Activated naive CD8-positive, alpha-beta T cell treated with anti-CD3 and anti-CD28 coated beads, Interleukin-2, amount 50 U/mL, for 24 hours (primary cell): ENCODE measurements at places on chromosomes 5 and 9.

DNA sequence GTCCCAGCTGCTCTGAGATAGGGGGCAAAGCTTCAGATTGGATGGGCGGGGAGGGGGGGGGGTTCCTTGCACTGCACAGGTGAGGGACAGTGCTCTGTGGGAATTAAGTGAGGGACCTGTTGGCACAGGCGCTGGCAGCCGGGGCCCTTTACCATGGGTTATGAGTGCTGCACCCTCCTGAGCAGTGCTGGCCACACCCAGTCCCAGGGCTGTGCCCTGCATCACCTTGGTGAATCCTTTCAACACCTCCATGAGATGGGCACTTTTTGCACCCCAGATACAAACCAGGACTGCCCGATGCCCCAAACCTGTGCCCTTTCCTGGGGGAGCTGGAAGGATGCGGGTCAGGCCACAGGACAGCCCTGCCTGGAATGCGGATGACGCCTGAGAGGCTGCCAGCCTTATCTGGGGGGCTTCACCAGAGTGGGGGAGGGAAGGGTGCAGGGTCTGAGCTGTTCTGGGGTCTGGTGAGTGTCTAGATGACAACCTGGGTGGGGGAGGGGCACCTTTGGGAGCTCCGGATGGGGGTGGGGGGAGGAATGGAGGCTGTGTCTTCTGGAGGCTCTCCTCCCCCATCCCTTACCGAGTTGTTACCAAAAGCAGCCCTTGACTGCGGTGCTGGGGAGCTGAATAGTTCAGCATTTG, 5.2 kb downstream of the CRB2 start:
- no peak for DNase-seq

DNA sequence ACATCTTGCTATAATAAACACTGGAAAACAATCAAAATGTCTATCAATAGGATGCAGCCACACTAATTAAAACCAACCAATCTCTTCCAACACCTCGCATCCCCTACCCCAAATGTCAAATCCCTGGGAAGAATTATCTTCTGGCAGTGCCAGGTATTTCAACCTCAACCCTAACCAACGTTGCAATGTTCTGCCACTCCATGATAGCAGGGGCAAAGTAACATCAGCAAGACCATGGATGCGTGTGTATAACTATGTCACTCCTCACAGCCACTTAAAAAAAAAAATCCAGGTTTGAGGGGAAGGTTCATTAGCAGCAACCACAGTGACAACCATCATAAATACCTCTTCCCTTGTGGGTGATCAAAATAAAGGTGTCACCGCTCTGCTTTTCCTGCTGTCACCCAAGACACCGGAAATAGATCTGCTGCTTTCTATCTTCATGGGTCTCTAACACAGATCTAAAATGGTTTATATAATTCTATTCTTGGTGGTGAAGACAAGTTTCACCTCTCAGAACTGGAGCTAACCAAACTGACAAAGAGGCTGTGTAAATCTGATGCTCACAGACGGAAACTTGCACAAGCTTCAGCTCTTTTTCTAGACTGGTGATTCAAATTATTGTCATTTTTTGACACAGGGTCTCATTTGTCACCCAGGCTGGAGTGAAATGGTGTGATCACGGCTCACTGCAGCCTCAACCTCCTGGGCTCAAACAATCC, 9.9 kb downstream of the HSPA9 start:
- DNase-seq: no peak

- no peak for DNase-seq
Observed at GRCh38 chr5:141807329-141807728, 70.9 kb downstream of the PCDH1 start.

DNA sequence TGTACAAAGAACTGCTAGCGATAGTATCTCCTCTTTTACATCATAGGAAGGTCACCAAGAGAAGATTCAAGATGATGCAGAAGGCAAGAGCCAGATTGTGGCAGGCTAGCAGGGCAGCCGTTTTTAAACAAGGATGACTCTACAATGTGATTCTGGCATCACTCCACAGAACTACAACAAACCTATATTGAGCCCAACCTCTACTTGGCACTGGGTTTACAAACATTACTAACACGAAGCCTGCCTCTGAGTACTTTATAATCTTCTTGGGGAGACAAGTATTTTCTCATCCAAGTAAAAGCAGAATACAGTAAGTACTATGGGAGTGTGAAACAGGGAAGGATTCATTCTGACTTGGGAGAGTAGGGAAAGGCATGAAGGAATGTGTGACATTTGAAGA, 448.6 kb downstream of the ZNF608 start:
- DNase-seq: no peak

DNA sequence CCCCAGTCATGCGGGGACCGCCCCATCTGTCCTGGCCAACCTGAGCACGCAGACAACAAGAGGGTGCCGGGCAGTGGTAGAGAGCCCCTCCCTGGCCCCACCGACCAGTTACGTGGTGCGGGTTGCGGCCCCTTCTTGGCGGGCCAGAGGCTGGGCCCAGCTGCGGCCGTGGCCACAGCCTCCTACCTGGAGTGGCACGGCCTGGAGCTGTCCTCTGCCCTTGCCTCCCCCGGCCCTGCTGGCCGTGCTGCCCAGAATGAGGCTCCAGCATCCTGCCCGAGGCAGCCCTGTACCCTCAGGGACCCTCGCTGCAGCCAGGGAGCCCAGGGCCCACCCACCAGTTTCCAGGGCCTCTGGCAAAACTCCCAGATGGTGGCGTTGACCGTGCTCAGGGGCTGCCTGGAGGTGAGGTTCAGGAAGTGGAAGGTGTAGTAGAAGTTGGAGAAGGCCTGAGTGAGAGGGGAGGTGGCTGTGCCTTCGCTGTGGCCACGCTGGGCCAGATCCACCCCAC, 5.7 kb downstream of the ENTPD8 start:
- no peak for DNase-seq

GRCh38 chr5:171128136-171128535, 180.9 kb upstream of the TLX3 start:
- no peak for DNase-seq

DNA sequence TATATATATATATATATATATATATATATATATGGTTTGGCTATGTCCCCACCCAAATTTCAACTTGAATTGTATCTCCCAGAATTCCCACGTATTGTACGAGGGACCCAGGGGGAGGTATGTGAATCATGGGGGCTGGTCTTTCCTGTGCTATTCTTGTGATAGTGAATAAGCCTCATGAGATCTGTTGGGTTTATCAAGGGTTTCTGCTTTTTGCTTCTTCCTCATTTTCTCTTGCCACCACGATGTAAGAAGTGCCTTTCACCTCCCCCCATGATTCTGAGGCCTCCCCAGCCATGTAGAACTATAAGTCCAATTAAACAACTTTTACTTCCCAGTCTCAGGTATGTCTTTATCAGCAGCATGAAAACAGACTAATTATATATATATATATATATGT, 52.3 kb upstream of the ADAMTS2 start:
- DNase-seq: no peak

- DNase-seq: no peak
Observed at GRCh38 chr5:90640484-90641059, 82.0 kb downstream of the ADGRV1 start.

- DNase-seq: no peak
Observed at GRCh38 chr5:67644221-67644920, 447.8 kb upstream of the CD180 start.

DNA sequence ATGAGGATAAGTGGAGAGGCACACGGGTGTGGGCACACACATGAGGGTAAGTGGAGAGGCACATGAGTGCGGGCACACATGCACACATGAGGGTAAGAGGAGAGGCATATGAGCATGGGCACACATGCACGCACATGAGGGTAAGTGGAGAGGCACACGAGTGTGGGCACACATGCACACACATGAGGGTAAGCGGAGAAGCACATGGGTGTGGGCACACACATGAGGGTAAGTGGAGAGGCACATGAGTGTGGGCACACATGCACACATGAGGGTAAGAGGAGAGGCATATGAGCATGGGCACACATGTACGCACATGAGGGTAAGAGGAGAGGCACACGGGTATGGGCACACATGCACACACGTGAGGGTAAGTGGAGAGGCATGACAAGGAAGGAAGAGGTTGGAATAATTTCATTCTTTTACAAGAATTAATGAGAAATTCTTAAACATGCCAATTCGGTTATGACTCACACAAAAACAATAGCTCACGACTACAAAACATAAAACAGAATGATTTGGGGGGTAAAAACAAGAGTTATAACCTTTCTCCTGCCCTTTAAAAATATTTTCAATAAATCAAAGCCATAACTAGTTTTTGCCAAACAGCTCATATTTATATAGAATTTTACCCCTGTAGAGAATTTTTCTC, 67.5 kb downstream of the APBA1 start:
- no peak for DNase-seq

DNA sequence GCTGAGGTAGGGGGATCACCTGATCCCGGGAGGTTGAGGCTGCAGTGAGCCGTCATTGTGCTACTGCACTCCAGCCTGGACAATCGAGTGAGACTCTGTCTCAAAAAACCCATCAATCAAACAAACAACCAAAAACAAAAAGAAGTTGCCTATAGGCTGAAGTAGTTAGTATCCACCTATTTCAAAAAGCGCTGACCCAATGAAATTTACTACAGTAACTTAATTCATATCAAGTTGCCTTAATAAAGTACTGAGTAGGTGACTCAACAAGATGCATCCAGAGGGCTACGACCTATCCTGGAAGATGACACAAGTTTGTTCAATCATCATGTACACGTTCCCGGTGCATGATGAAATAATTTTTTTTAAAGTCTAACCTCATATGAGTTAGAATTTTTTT, 648.6 kb upstream of the DMAC1 start:
- DNase-seq: no peak

- no peak for DNase-seq
Observed at GRCh38 chr5:108727236-108727650, 20.5 kb upstream of the FER start.

GRCh38 chr9:114641967-114642366, 15.6 kb downstream of the TEX53 start:
- DNase-seq: no peak

DNA sequence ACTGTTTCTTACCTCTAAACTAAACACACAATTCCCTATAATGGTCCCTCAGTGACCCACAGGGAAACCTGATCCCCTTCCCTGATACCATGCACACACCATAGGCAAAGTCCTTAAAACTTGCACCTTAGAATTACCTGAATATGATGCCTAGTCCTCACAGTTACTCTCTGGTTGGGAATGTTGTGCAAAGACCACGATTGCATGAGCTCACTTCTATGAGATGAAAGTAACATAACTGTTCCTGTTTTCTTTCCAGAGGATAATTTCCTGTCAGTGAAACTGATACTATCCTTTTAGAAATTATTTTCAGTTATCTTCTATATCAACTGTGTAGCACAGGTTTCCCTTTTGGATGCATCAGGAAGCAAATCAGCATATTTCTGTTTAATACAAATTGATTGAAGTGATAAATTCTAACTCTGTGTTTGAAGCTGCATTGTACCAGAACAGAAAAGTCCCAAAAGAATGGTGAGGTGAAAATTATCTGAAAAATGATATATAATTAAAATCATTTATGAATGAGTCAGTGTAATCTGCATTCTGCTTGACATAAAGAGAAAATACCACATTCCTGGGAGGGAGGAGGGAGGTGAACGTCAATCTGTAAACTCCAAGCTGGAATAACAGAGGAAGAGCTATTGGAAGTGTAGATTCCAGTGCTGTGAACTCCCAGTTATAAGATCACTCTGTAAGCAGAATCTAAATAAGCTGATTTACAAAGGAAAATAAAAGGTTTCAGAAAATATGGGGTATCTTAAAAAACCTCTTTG, 51.2 kb upstream of the TNFAIP8 start:
- no peak for DNase-seq

GRCh38 chr9:133619791-133620190, 10.6 kb upstream of the FAM163B start:
- DNase-seq: peak; percentile 52

DNA sequence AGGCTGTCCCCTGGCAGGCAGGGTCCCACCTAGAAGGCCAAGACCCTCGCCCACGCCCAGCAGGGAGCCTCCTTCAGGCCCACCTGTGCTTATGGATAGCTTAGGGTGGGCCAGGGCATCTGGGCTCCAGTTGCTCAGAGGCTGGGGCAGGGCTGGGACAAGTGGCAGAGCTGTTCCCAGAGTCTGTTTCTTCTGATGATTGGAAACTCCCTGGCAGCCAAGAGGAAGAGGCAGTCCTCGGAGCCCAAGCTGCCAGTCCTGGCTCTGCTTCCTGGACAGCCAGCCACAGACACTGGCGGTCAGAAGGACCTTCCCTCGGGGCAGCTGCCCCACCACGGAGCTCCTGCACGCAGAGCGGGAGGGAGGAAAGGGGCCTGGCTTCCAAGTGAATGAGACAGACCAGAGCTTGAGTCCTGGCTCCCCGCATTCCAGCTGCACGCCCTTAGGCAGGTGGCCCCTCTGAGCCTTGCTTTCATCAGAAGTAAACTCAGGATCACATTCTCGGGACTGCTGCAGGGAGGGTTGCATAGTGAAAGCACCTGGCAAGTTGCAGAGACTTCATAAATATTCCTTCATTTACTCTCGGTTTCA, 37.9 kb upstream of the GABRP start:
- DNase-seq: no peak

- DNase-seq: no peak
Observed at GRCh38 chr5:172403817-172404216, 50.5 kb downstream of the SH3PXD2B start.

DNA sequence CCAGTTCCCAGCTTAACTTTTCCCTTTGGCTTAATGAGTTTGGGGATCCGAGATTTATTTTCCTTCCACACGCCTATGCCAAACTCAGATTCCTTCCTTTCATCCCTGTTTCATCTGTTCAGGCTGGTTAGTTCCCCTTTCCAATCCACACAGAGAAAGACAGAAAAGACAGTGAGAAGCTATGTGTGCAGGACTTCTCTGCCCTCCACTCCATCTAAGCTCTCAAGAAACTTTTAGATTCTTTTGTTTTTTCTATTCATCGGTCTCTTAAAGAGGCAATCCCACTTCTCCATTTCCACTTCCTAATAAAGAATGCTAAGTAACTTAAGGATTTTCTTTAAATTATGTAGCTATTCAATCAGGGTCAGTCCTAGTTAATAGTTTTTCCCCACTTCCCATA, 11.2 kb downstream of the ITGA1 start:
- no peak for DNase-seq

DNA sequence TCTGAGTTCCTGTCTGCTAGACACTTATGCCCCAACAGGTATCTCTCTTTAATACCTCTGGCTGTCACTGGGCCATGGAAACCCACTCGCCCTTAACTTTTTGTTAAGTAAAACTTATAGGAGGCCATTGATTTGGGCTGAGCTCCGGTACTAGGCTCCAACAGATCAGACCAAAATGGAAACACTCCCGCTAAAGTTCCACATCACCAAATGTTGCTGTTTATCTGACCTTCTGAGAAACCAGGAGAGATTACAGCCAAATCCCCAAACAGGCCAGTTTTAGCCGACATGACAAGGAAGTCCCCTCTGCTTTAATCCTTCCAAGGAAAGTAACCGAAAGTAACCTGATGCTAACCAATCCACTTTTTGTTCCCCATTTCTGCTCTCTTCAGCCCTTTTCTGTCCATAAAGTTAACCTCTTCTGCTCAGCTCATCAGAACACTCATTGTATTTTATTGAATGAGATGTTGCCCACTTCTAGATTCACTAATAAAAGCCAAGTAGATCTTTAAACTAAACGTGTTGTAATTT, 115.2 kb upstream of the LHFPL2 start:
- DNase-seq: no peak
